Cerebellum (tissue), 4 donors: ENCODE measurements at places on chromosomes 1 and 21. TPM values are rescaled to one million over a fixed set of nuclear protein-coding genes. Genes with fewer than 3 reads are reported as not detected.
A peak's percentile ranks its signal among the peaks of the same experiment; 100 is the strongest.

MIER1 gene
- 30.2 TPM for total RNA-seq

- no peak for DNase-seq
Observed at GRCh38 chr1:183235503-183235902, 49.4 kb downstream of the LAMC2 start.

LCA5L gene
- 0.18 TPM for total RNA-seq

OR2T29 gene
- not detected for total RNA-seq

GRCh38 chr1:199545780-199546179 is 481.7 kb upstream of the NR5A2 start:
- no peak for DNase-seq

PTPRC gene
- 4.4 TPM for total RNA-seq

GRCh38 chr1:63951059-63951946 is 177.5 kb downstream of the ROR1 start:
- DNase-seq = no peak

C1QA gene
- 5.8 TPM for total RNA-seq

GRCh38 chr1:175771289-175771688 is 27.9 kb upstream of the TNR start:
- DNase-seq = no peak

PTPN14 gene
- total RNA-seq = 6.0 TPM

SLAMF6 gene
- total RNA-seq = not detected

CCDC181 gene
- 7.9 TPM for total RNA-seq

DNA sequence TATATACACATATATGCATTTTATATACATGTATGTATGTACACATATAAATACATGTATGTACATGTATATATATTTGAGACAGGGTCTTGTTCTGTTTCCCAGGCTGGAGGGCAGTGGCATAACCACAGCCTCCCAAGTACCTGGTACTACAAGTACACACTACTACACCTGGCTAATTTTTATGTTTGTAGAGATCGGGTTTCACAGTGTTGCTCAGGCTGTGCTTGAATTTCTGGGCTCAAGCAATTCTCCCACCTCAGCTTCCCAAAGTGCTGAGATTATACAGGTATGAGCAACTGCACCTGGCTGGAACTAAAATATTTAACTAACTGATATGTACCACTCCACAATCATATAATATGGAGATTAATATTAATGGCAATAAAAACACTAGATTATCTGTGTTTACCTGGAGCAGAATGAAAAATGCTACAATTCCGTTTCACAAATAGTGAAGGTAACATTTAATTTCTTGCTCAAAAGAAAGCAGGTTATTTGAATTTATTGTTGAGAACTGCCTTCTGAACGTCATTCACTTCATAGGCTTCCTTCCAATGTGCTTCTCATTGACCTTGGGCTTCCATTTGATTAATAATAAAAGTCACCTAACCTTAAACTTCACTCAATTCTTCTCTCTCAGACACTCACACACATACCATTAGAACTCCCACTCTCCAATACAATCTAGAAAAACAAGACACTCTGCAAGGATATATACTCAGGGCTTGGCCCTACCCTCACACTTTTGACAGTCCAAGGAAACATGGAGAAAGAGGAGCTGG is 57.0 kb downstream of the PTGER3 start:
- DNase-seq = no peak

GRCh38 chr1:66606362-66607065 is 72.6 kb downstream of the SGIP1 start:
- DNase-seq = peak; percentile 44

GRCh38 chr1:184513966-184514365 is 127.1 kb downstream of the C1orf21 start:
- DNase-seq = no peak

CYYR1 gene
- 7.0 TPM for total RNA-seq
